ENCODE measurements at places on chromosomes 11 and 22.

- DNase-seq: peak; percentile 49
Measured at GRCh38 chr11:26331911-26332571, at the start of gene ANO3. Gene ANO3, plus strand, starts transcription at chr11:26332130. Its CDS starts 146 bp downstream, at chr11:26332276.

GRCh38 chr11:70740488-70740851 lies 342.1 kb downstream of the CTTN start:
- no peak for DNase-seq

DNA sequence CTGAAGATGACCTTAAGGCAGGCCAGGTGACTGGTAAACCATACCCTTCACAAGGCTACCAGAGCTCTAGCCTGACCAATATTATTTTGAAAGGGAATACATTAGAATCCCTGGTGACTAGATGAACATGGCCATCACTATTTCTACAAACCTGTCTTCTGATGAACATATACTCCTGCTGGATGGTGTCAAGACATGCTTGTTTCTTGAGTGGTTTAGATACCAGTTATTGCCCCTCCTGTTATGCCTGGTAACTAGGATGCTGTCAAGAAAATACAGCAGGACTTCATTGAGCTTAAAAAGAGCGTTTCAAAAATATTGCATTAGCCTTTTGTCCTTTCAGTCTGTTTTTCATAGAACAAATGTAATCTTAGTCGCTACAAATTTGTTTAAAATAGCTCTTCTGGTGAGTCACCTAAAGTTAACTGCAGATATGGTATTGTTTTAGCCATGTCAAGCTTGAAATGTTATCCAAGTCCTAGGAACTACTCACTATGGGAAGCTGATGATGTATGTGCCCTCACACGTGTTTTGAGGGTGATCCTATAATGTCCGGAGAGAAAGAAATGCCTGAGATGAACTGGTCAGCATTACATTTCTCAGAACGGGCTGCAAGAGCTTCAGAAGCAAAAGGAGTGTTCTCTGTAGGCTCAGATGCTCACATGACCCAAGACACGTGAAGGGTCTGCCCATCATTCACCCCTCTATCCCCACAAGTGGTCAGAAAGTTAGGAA lies 20.6 kb downstream of the ADM start:
- no peak for DNase-seq

DNA sequence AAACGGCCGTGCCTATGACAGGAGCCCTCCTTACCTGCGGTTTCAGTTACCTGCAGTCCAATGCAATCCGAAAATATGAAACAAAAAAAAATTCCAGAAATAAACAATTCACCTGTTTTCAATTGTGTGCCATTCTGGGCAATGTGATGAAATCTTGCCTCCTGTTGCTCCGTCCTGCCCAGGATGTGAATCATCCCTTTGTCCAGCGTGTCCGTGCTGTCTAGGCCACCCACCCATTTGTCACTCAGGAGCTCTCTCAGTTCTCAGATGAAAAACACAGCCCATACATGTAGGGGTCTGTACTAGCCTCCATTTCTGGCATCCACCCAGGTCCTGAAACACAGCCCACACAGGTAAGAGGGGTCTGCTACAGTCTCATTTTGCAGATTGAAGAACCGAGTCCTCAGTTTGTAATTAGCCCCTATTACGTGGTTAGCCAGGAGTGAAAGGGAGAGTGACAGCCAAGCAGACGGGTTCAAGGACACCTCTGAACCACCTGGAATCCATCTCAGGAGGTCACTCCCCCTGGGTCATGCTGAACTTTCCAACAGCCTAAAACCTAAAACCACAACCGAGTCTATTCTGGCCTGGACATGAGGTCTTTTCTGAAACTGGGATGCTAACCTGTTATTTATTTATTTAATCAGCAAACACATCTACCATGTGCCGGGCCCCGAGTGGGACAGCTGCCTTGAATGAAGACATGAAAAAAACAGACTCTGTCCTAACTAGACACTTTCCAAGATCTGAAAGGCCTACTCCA lies 317.2 kb downstream of the SHANK2 start:
- DNase-seq: no peak

GRCh38 chr11:128860571-128861361 lies 6.3 kb downstream of the KCNJ1 start:
- DNase-seq: no peak

DNA sequence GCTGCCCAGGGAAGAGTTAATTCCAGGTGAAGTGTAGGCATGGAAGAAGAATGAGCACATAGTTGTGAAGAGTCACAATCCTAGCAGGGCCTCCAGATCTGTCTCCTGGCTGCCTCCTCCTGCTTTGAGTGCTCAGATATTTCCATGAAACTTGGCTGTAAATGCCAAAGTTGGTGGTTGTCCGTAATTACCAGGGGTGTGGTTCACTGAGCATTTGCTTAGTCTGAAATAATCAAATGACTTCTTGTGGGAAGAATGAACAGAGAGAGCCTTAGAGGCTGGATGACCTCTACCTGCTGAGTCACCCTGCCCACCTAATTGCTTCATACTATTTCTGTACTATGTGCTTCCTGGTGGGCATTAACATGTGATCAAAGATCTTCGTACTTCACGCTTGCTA lies 50.9 kb downstream of the APIP start:
- DNase-seq: no peak

DNA sequence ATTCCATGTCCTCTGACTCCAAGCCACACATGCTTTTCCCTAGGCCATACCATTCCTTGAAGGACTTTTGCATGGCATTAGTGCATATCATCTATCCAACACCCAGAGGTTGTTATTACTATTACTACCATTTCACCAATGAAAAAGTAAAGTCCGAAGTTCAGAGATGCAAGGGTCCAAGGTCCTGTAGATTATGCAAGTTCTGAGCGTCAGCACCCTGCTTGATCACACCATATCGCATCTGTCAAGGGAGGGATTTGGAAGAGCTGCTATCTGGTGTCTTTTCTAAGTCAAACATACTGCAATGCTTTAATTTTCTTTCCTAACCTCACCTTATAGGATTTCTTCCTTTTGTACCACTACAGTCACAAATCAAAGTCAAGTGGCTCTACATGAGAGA lies 214.7 kb upstream of the CADM1 start:
- DNase-seq: no peak

DNA sequence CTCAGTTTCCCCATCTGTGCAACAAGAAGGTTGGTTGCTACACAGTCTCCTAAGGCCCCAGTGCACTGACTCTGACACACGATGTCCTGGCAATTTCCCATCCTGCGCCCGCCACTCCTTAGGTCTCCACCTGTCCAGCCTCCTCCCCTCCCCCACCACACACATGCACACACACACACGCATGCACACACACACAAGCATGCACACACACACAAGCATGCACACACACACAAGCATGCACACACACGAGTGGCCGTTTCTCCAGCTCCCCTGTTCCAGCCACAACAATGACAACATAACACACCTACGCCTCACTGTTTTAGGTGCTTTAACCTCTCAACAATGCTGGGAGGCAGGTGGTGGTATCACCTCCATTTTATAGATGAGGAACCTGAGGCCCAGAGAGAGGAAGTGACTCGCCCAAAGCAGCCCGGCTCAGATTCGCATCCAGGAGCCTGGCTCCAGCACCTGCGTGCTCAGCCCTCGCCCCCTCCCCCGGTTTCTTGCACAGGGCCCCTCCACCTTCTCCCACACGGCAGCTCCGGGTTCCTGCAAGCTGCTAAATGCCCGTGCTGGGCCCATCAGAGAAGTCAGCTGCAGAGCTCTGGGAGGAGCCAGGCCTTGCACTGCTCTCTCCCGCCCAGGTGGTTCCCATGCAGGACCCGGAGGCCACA lies 13.0 kb downstream of the CYTH4 start:
- no peak for DNase-seq

GRCh38 chr22:43004362-43005035 lies 10.4 kb downstream of the PACSIN2 start:
- no peak for DNase-seq

DNA sequence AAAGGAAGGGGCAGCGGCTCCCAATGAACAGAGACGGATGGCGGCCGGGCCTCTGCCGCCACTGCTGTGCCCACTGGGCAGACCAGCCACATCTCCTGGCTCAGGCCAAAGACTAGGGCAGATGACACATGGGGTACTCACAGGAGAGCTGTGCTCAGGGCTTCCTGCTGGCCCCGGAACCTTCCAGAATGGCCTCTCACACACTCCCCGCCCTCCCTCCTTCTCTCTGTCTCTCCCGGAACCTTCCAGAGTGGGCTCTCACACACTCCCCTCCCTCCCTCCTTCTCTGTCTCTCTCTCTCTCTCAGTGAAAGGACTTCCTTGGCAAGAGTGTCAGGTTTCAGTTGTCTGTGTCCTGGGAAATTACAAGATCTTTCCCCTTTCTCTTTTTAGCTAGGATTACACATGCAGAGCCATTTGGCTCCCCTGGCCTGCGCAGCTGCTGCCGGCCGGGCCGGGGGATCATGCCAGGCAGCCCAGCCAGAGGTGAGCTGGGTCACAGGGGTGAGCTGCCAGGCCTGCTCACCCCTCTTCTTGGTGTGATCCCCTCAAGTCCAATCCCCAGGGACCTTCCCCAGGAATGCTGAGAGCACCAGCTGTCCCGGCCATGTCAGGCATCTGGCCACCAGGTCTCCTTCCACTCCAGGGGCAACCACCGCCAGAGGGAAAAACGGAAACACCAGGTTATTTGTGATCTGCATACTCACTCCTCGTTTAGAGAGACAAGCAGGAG lies 45.3 kb upstream of the ADA2 start:
- no peak for DNase-seq

- DNase-seq: no peak
Measured at GRCh38 chr22:20196094-20196842, 45.4 kb upstream of the CCDC188 start.

GRCh38 chr22:20135265-20135664 lies 3.7 kb downstream of the ZDHHC8 start:
- no peak for DNase-seq

DNA sequence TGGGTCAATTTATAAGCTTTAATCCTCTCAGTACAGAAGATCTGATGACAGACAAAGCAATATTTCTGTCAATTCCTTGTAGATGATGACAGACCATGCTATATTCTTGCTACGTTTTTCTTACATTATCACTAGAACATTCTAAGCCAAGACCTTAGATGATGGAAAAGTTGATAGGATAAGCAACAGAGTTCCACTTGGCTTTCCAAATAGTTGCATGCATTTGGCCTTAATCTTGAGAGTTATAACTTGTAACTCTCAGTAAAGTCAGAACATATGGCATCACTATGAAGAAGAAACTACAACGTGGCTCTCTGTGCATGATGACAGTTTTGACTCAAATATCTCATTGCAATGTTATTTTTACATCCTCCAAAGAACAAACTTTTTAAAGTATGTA lies 544.3 kb upstream of the LRRC4C start:
- no peak for DNase-seq

DNA sequence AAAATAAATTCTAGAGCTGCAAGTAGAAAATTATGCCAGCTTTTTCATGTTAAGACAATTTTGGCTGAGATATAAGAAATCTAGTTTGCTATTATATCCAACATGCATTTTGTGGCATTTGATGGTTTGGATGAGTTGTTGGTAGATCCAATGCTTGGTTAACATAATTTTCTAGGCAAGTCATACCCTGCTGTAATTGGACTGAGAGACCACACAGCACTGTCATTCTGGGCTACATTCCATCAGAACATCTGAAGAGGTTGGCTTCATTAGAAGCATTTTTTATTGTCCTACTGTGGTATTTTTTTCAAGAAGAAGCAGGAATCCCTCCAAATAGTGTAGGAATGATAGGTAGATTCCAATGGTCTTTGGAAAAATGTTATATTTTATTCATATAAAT lies 561.0 kb downstream of the LUZP2 start:
- DNase-seq: no peak

DNA sequence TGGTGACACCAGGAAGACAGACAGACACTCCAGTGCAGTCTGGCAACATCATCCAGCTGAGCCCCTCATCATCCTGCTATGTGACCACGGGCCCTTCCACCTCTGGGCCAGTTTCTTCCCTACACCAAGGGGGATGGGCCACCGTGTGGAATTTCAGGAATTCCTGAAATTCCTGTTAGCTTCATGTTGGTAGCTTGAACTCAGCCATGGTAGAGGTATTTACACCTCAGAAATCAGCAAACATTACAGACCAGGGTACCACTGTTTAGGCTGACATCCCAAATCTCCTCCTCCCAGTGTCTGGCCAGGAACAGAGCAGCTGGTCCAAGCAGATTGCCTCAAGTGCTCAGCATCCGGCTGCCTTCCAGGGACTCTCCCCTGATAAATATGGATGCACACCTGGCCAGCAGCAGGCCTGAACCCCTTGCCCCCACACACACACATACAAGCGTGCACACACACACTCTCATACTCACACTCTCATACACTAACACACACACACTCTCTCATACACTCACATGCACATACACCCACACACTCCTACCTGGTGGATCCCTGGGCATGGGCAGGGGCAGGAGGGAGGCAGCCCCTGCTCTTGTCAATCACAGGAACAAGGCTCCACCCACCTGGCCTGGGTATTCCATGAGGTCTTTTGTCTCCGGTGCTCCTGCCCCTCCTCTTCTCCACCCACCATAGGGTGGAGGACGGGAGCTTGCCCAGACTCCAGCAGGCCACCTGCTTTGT lies 85.2 kb downstream of the BUD13 start:
- no peak for DNase-seq

DNA sequence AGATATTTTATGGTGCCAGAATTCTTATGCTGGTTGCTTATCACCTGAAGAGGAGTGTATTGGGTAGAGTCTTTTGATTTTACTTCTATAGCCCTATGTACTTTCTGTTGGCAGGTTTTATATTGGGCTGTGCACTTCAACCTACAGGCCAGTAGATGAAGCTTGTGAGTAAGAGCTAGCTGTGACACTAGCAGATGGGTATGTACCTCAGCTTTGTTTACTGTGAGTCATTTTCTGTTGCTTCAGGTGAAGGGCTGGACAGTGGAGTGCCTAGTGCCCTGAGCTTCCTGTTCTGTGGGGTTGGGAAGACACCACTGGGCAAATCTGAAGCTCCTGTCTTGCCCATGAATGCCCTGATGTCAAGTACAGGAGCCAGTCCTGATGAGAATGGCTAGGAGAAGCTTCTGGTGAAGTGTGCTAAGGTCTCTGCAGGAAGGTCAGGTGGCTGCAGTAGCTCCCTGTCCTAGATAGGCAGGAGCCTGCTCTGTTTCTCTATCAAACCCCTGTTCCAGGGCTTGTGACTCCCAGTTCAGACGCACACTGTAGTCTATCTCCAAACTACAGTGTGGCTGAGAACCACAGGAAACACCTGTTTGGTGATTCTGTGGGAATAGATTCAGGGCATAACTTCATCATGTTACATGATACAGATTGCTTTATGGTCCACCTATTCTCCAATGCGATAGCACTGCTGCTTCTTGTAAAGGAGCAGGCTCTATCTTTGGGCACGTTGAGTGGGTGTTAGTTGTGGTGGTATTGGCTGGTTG lies 755.7 kb downstream of the KCNA4 start:
- DNase-seq: no peak

- no peak for DNase-seq
Measured at GRCh38 chr11:72015511-72016061, 16.9 kb downstream of the IL18BP start.

All from ureter (tissue), 1 donor.